Upper lobe of right lung (tissue), 1 donor: ENCODE measurements at places on chromosomes 5 and 9. TPM values are rescaled to one million over a fixed set of nuclear protein-coding genes. Genes with fewer than 3 reads are reported as not detected.

DNA sequence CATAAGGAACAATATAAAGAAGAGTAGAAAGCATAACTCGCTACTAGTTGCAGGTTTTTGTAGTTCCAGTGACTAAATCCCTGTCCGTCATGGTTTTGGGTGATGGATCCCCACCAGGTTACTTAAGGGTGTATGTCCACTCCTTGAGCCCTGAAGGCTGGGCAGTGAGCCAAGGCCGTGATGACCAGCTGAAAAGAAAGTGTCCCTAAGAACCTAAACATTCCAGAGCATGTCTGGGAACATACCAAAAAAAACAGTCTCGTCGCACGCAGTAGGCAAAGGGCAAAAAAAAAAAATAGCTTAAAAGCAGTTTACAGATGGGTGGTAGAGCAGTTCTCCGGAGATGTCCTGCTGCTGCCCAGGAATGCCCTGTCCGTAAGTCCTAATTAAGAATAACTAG is 21.4 kb upstream of the SNAPC3 start:
- no peaks in the 10 kb centered on the region for H3K27me3 ChIP-seq
- H3K36me3 ChIP-seq = no peaks in the 10 kb centered on the region
- no peak overlapping the region for H3K27ac ChIP-seq
- no peaks in the 10 kb centered on the region for H3K4me1 ChIP-seq

GRCh38 chr9:16679327-16679821 is 191.1 kb downstream of the BNC2 start:
- no peaks in the 10 kb centered on the region for H3K4me1 ChIP-seq
- H3K36me3 ChIP-seq = no peaks in the 10 kb centered on the region
- no peak for DNase-seq
- H3K27me3 ChIP-seq = no peaks in the 10 kb centered on the region

GRCh38 chr5:145867806-145868205 is 5.0 kb downstream of the GRXCR2 start:
- H3K27me3 ChIP-seq = no peaks in the 10 kb centered on the region
- no peaks in the 10 kb centered on the region for H3K36me3 ChIP-seq
- H3K4me1 ChIP-seq = no peaks in the 10 kb centered on the region
- no peak overlapping the region for H3K27ac ChIP-seq
- no peak overlapping the region for H3K4me3 ChIP-seq

DNA sequence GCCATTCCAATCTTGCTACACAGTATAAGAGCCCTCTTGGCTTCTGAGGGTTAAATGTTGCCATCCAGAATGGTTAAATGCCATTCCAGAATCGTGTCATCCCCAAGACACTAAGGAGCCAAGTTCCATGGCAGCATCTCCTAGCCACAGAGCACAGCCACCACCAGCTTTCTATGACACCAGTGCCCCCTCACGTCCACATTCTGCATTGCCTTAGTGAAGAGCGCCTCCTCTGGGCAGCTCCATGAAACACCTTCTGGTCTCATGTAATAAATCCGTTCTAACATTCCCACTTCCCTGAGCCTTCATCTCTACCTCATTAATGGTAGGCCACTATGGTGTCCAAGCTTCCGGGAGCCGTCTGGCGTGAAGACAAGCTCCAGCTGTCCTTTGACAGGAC is 12.4 kb downstream of the CBY3 start:
- H3K27me3 ChIP-seq = no peaks in the 10 kb centered on the region
- no peak overlapping the region for H3K27ac ChIP-seq
- peaks cover 18% of the 10 kb centered on the region for H3K36me3 ChIP-seq
- no peak for DNase-seq
- no peaks in the 10 kb centered on the region for H3K4me1 ChIP-seq

GRCh38 chr5:143775258-143775657 is 36.7 kb upstream of the HMHB1 start:
- no peak overlapping the region for H3K4me3 ChIP-seq
- H3K4me1 ChIP-seq = peaks cover 5% of the 10 kb centered on the region
- H3K36me3 ChIP-seq = no peaks in the 10 kb centered on the region

DNA sequence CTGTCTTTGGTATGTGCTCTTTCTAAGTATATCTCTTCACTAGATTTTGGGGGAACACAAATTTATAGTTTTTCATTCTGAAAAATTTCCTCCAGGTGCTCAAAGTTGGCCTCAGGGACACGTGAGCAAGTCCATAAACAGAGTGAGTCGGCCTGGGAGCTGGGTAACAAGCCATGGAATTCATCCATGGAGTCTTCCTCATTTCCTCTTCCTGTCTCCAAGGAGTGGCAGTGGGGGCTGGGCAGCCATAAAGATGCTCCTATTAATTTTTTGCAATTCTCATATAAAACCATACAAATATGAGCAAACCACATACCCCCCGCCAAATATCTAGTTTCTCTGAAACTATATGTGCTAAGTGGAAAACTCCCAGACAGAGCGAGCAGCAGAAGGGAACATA is 136.6 kb upstream of the OTULINL start:
- H3K36me3 ChIP-seq = no peaks in the 10 kb centered on the region
- H3K27ac ChIP-seq = no peak overlapping the region
- DNase-seq = no peak
- H3K4me3 ChIP-seq = no peak overlapping the region

GRCh38 chr9:120833325-120833724 is 9.4 kb downstream of the PSMD5 start:
- no peak overlapping the region for H3K4me3 ChIP-seq
- H3K4me1 ChIP-seq = no peaks in the 10 kb centered on the region

DNA sequence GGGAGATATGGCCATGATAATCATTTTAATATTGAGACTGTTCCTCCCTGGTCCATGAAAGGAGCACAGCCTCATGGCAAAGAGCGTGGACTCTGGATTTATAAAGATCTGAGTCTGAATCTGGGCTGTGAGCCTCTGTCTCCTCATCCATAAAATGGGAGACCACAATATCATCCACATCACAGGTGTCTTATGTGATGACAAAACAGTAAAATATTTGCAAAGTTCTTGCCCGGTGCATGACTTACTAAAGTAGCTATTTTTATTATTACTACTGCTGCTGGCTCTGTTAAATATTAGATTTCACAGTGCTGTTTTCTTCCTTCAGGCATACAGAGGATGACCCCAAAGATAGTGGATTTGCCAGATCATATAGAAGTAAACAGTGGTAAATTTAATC is 74.1 kb downstream of the TEK start:
- H3K4me1 ChIP-seq = peaks cover 10% of the 10 kb centered on the region
- H3K36me3 ChIP-seq = no peaks in the 10 kb centered on the region
- H3K27me3 ChIP-seq = no peaks in the 10 kb centered on the region
- no peak overlapping the region for H3K27ac ChIP-seq
- no peak overlapping the region for H3K4me3 ChIP-seq

GRCh38 chr5:79959407-79959806 is 31.7 kb downstream of the MTX3 start:
- no peaks in the 10 kb centered on the region for H3K4me1 ChIP-seq
- no peaks in the 10 kb centered on the region for H3K27me3 ChIP-seq
- no peak overlapping the region for H3K27ac ChIP-seq
- DNase-seq = no peak
- H3K36me3 ChIP-seq = no peaks in the 10 kb centered on the region

DNA sequence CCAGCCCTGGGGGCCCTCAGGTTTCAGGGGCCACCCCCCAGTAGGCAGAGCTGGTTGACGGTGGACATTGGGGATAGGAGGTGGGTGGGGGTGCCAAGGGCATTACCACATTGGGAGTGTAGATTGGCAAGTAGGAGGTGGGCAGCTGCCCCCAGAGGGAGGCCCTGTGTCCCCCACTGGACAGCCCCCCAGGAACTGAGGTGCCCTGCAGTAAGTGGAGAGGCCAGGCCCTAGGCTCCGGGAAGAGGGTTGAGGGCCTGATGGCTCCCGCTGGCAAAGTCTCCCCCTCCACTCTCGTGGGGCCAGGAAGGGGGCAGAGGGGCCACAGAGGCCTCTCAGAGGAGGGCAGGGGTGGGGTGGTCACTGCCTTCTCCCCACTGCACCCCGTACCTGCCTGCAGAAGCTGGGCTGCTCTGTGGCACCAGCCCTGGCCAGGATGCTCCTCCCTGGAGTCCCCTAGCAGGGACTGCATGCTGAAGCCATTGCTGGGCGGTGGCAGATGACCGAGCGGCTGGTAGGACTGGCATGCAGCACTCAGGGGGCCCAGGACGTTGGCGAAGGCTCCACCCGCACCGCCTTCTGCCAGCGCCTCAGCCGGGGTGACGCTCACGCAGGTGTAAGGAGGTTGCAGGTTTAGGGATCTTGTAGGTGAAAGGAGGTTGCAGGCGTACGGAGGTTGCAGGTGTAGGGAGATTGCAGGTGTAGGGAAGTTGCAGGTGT is 89.6 kb upstream of the CACNA1B start:
- peak; percentile 53 for DNase-seq
- H3K4me1 ChIP-seq = no peaks in the 10 kb centered on the region
- H3K27me3 ChIP-seq = no peaks in the 10 kb centered on the region
- peak overlapping the region; percentile 66 for H3K27ac ChIP-seq

DNA sequence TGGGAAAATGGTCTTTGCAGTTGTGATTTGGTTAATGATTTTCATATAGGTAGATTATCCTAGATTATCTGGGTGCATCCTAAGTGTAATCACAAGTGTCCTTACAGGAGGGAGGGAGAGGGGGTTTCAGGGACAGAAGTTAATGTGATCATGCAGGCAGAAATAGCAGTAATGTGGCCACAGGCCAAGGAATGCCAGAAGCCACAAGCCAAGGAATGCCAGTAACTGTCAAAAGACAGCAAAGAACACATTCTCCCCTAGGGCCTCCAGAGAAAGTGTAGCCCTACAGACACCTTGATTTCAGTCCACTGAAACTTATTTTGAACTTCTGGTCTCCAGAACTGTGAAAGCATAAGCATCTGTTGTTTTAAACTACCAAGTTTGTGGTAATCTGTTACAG is 2074.5 kb downstream of the MAT2B start:
- no peak for DNase-seq
- H3K27ac ChIP-seq = no peak overlapping the region
- no peaks in the 10 kb centered on the region for H3K4me1 ChIP-seq

DNA sequence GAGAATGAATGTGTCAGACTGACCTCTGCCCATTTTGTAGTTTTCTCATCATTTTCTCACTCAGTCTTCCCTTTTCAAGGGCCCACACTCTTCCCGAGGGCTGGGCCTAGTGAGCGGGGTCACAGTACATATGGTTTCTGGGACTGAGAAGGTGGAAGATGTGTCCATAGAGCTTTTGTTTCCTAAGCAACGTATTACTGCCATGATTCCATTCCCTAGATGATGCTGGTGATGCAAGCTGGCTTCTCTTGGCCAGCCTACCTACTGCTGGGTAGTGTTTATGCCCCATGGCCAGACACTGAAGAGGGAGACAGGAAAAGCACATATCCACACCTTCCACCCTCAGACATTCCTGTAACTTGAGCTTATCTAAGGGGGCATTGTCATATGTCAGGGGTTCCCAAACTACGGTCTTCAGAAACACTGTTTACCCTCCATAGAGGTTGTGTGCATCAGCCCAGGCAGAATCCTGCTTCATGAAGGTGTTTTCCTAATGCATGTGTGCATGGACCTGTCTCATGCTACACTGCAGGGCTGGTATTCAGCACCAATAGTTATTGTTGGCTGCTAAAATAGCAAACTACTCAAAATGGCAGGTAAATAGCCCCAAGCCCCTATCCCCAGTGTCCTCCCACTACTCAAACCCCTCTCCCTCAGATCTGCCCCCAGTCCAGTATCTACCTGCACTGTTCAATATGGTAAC is 9.5 kb downstream of the IRF1 start:
- H3K36me3 ChIP-seq = peaks cover 50% of the 10 kb centered on the region
- H3K27ac ChIP-seq = no peak overlapping the region
- no peak overlapping the region for H3K4me3 ChIP-seq
- H3K27me3 ChIP-seq = no peaks in the 10 kb centered on the region
- peaks cover 20% of the 10 kb centered on the region for H3K4me1 ChIP-seq

- no peaks in the 10 kb centered on the region for H3K27me3 ChIP-seq
- no peaks in the 10 kb centered on the region for H3K36me3 ChIP-seq
- no peaks in the 10 kb centered on the region for H3K4me1 ChIP-seq
- H3K27ac ChIP-seq = no peak overlapping the region
- DNase-seq = no peak
Observed at GRCh38 chr5:57906671-57907070, 424.1 kb upstream of the ACTBL2 start.

GRCh38 chr5:80238097-80238496 is 17.8 kb downstream of the SERINC5 start:
- H3K36me3 ChIP-seq = peaks cover 12% of the 10 kb centered on the region
- peaks cover 18% of the 10 kb centered on the region for H3K4me1 ChIP-seq
- DNase-seq = no peak
- no peak overlapping the region for H3K4me3 ChIP-seq
- no peaks in the 10 kb centered on the region for H3K27me3 ChIP-seq

DNA sequence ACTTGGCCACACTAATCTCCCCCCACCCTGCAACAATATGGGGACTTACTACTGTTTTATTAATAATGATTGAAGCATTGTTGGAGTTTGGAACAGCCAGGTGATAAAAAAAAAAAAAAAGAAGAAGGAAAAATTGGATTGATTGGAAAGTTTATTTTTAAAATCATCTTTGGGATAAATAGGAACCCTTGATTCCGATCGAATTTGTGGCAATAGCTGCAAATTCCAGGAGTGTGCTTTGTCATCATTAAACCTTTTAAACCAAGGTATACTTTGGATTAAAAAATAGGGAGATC is 907 bp upstream of the NR2F1 start:
- no peaks in the 10 kb centered on the region for H3K36me3 ChIP-seq
- DNase-seq = no peak
- H3K4me3 ChIP-seq = peak overlapping the region; percentile 56
- peak overlapping the region; percentile 42 for H3K27ac ChIP-seq

DNA sequence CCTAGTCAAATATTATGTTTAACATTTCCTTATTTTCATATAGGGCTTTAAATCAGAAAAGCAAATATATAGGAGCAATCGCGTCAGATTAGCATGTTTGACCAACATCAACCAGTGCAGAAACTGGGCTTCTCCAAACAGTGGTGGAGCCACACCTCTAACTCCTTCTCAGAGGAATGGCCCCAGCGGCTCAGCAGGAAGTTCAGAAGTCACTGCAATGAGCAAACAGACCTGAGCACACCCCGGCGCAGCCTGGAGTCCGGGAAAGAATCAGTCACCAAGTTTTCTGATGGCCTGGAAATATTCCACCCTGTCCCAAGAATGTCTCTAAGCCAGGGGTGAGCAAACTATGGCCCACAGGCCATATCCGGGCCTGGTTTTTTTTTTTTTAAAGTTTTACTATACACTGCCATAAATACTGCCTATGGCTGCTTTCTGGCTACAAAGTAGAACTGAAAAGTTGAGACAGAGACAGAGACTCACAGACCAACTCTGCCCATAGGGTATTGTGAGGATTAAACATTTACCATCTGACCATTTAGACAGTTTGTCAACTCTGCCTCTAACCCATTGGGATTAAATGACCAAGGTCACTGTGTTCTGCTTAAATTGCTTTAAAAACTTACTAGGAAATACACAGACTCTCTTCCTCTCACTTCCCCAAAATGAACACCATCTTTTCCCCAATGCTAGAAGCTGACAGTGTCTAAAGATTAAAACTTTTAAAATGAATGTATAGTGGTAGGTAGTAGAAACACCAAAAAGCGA is 5.4 kb downstream of the GOLM1 start:
- peak; percentile 77 for DNase-seq
- no peaks in the 10 kb centered on the region for H3K4me1 ChIP-seq
- H3K27ac ChIP-seq = no peak overlapping the region
- H3K27me3 ChIP-seq = no peaks in the 10 kb centered on the region

- DNase-seq = no peak
- H3K27ac ChIP-seq = no peak overlapping the region
- no peak overlapping the region for H3K4me3 ChIP-seq
- no peaks in the 10 kb centered on the region for H3K27me3 ChIP-seq
- H3K4me1 ChIP-seq = no peaks in the 10 kb centered on the region
Observed at GRCh38 chr5:128470663-128471062, 67.4 kb downstream of the FBN2 start.

GRCh38 chr5:111439473-111440075 is 72.8 kb downstream of the STARD4 start:
- H3K4me3 ChIP-seq = no peak overlapping the region
- no peak for DNase-seq
- H3K4me1 ChIP-seq = no peaks in the 10 kb centered on the region
- no peaks in the 10 kb centered on the region for H3K27me3 ChIP-seq

The INSL6 gene
- not detected for total RNA-seq

The FGF18 gene
- total RNA-seq = 4.2 TPM
